Ascending aorta (tissue), 2 donors: ENCODE measurements at places on chromosomes 3 and 15.

DNA sequence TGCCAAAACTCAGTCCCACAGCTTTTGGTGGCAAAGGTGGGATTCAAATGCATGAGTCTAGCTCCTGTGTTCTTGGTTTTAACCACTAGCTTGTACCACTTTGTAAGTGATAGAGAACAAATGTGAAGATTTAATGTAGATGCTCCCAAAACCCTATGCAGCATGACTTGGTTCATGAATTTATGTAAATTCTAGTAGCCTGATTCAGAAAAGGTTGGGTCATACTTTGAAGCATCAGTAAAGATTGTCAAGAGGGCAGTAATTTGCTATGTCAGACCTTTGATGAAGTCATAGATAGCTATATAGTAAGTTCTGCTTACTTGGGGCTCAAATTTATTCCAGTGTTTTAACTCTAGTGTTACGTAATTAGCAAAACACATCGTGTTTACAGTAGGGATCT is 75.6 kb downstream of the VPS8 start:
- no peak for DNase-seq

- DNase-seq, result no peak
Observed at GRCh38 chr3:197675563-197675860, 61.2 kb downstream of the RUBCN start.

GRCh38 chr3:193773266-193774220 is 180.5 kb downstream of the OPA1 start:
- no peak for DNase-seq

- DNase-seq, result no peak
Observed at GRCh38 chr3:37751967-37752648, 109.6 kb upstream of the CTDSPL start.

- no peak for DNase-seq
Observed at GRCh38 chr15:29014493-29014892, 128.7 kb downstream of the APBA2 start.

GRCh38 chr3:124275412-124275811 is 283.5 kb upstream of the ROPN1 start:
- no peak for DNase-seq

DNA sequence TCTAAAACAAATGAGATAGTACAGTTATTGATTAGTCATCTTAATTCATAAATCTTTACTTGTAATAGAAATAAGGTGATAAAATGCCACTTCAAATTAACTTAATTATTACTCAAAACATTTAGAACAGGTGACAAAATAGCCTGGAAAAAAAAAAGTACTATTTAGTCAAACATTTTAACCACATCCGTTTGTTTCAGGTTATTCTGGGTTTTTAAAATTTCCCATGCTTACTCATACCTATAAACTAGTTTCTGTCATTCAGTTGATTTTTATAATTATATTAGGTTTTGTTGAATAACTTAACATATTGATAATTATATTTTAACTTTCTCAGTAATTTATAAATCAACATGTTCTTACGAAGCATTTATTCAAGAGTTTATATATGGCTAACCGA is 483.0 kb downstream of the ROBO1 start:
- DNase-seq, result no peak

DNA sequence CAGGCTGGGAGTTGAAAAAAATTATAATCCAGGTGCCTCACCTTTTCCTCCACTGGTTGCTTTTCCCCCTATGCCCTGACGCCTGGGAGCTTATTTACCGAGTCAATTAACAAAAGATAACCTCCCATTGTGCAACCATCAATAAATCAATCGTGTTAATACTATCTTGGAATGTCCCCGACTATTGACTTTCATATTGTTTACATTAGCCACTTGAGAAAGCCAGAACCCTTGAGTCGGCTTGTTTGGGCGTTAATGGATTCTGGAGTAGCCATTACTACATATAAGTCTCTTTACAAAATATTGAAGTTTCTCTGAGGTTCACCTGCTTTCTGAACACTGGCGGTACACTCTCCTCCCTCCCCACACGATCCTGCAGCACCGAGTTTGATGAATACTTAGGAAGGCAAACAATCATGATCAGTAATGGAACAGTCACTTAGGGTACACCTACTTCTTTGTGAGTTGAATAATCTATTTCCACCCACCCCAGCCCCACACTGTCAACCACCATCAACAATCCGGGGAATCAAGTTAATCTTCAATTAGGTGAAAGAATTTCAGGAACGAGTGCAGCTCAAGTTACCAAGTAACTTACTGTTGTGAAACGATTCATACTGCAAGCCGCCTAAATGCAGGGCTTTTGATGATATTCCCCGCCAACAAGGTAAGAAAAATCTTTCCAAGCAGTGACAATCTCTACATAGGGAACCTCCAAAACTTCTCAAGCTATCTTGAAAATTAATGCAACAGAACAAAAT is 159.3 kb upstream of the NR2F2 start:
- no peak for DNase-seq

- DNase-seq, result no peak
Observed at GRCh38 chr3:129343643-129344360, 65.1 kb downstream of the HMCES start.

- DNase-seq, result no peak
Observed at GRCh38 chr3:127655641-127656040, 17.1 kb upstream of the ABTB1 start.

- no peak for DNase-seq
Observed at GRCh38 chr15:93072011-93072410, 17.0 kb downstream of the RGMA start.

DNA sequence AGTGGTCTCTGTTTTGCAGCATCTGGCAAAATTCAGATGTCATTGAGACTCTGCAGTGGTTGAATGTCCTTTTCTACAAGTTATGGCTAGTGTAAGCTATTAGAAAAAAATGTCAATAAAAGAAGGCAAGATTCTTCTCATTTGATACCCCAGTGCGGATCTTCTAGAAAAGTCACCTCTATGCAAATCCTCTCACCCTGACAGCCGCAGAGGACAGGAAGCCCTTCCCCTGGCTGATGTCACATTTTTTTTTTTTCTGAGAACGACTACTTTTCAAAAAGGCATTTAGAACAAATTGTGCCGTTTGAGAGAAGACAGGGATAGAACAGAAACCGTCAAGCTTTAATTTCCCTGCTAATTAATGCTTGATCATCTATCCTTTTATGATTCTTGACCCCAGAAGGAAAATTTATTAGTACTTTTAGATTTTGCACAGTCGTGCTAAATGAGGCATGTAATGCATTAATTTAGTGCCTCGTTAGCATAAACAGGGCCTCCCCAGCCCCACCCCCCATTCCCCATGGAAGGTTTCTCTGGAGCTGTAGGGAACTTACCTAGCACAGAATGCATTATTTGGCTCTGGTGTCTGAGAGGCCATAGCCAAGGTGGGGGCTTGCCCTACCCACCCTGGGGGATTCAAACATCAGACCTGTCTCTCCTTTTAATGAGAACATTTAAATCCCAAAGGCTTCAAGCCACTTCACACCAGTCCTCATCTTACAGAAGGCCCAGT is 183.8 kb downstream of the OPA1 start:
- DNase-seq, result no peak

DNA sequence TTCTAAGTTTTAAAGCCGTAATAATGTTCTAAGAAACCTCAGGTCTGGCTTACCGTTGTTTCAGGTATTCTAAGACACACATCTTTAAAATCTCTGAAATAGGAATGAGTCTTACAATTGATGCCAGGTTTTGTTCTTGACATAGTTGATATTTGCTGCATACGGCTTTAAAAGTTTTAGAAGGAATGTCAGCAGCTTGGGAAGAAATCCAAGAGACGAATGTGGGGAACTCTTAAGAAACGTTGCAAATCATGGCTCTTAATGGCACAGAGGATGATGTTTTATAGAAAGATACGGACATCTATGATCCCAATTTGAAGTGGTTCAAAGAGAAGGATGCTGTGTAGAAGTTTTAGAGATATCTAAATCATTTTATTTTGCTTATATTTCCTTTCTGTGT is 11.5 kb downstream of the NUDT16 start:
- no peak for DNase-seq

- no peak for DNase-seq
Observed at GRCh38 chr3:106768941-106769480, 608.2 kb upstream of the CCDC54 start.

- DNase-seq, result no peak
Observed at GRCh38 chr3:105801397-105801796, 67.4 kb downstream of the CBLB start.

- no peak for DNase-seq
Observed at GRCh38 chr15:62957130-62957529, 85.4 kb upstream of the TPM1 start.

- DNase-seq, result no peak
Observed at GRCh38 chr15:95501865-95502264, 828.6 kb upstream of the NR2F2 start.

GRCh38 chr3:38563070-38563885 is 67.1 kb downstream of the EXOG start:
- DNase-seq, result peak; percentile 59

DNA sequence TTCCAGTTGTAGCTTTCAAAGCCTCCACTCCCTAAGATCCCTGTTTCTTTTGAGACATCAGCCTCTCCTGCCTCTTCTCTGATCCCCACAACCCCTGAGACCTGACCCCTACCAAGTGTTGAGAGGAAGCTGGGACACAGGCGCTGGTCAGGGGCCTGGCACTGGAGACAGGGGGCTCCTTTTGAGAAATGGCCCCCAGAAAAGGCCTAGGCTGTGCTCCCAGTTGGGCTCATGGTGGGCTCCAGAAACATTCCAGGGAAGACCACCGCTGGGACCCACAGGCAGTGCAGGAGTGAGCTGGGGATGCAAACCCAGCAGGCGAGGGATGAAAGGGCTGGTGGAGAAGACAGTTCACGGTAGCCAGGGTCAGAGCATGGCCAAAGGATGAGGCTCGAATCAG is 16.6 kb downstream of the SSUH2 start:
- DNase-seq, result no peak

- DNase-seq, result no peak
Observed at GRCh38 chr3:88113311-88114162, 36.2 kb upstream of the C3orf38 start.

GRCh38 chr15:68821841-68822381 is 1.2 kb upstream of the ANP32A start:
- DNase-seq, result no peak
